ENCODE measurements at places on chromosomes 12 and 14. TPM values are rescaled to one million over a fixed set of nuclear protein-coding genes. Genes with fewer than 3 reads are reported as not detected.

PAX9 gene
- not detected for total RNA-seq

KRT83 gene
- not detected for total RNA-seq

PNP gene
- 144 TPM for total RNA-seq

SLC39A2 gene
- not detected for total RNA-seq

KRT82 gene
- not detected for total RNA-seq

DCN gene
- total RNA-seq, result 1.3 TPM

GPR84 gene
- total RNA-seq, result 49.4 TPM
